ENCODE measurements at places on chromosomes 5 and 9.
A peak's percentile ranks its signal among the peaks of the same experiment; 100 is the strongest.

DNA sequence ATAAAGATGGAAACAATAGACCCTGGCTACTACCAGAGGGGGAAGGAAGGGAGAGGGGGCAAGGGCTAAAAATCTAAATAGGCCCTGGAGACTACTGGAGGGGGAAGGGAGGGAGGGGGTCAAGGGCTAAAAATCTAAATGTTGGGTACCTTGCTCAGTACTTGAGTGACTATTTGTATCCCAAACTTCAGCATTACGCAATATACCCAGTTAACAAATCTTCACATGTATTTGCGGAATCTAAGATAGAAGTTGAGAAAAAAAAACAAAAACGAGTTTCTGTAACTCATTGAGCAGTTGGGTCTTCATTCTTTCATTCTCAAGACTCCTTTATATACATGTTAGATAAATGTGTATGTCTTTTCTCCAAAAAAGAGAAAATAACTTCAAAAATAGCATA lies 537.4 kb downstream of the TAF11L14 start:
- DNase-seq = no peak

GRCh38 chr9:7094576-7094975 lies 336.8 kb downstream of the KDM4C start:
- DNase-seq = no peak

DNA sequence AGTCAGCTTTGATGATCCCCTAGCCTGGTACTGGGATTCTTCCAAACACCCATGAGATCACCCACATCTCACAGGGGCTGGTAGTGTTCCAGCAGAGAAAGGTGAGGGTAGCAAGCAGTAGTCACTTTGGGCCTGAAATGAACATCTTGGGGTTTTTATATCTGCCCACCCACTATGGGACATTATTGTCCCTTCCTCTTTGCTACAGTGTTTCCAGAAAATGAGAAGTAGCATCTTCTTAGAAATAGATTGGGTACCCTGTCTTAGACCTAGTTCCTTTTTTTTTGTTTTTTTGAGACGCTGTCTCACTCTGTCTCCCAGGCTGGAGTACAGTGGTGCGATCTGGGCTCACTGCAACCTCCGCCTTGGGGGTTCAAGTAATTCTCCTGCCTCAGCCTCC lies 249.2 kb upstream of the ANKRD55 start:
- DNase-seq = no peak

GRCh38 chr5:78720227-78720985 lies 71.8 kb upstream of the LHFPL2 start:
- DNase-seq = no peak

GRCh38 chr5:30040488-30041118 lies 1152.9 kb upstream of the CDH6 start:
- DNase-seq = no peak

GRCh38 chr5:172768573-172769341 lies 2.2 kb downstream of the DUSP1 start:
- DNase-seq = no peak

GRCh38 chr5:53008751-53009150 lies 19.6 kb downstream of the ITGA2 start:
- no peak for DNase-seq

GRCh38 chr9:127919253-127919815 lies 2.5 kb upstream of the ST6GALNAC4 start:
- no peak for DNase-seq

DNA sequence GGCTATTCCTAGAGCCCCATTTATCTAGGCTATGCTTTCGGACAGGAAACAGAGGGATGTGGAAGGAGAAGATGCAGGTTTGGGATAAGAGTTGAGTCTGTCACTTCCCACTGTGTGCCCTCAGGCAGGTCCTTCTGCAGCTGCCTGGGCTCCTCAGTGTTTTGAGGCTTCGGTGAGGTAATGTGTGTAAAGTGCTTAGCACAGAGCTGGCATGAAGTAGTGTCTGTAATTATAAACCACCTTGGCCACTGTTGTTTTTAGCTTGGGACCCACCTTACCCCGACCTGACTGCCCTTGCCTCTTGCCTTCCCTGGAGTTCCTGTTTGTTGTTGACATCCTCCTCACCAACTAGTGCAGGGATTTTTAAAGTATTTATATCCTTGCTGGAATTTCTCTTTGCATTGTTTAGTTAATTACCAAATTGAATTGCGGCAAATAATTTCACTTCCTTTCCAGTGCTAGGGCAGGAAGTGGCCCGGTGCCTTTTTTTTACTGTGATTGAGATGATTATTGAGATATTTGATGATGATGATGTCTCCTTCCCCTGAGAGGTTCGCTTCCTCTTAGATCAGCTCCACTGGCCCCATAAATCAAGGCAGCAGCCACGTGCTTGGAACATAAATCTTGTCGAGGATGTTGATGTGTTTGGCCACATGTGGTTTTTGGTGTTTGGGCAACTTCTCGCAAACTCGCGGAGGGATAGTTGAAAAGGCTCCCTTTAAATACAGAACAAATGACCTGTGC lies 38.3 kb upstream of the DAB2IP start:
- no peak for DNase-seq

GRCh38 chr9:38000332-38000731 lies 68.7 kb downstream of the SHB start:
- no peak for DNase-seq

DNA sequence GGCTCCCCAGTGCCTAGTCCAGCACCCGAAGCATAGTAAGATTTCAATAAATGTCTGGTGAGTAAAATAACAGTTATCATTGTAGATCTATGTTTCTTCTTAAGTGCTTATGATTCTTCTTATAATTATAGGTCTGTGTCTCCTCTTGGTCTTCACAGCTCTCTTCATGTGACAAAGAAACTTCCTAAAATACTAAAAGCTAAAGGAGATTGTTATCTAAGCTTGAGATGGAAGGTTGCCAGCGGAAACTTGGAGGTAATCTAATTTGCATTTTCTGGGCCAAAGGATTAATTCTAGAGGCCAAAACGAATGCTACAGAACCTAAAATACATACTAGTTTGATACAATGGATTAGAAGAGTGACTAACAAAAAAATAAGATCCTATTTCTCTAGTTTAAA lies 13.6 kb upstream of the ARHGAP26 start:
- no peak for DNase-seq

GRCh38 chr5:911601-912000 lies 18.9 kb downstream of the TRIP13 start:
- no peak for DNase-seq

GRCh38 chr5:147446523-147446922 lies 63.3 kb downstream of the DPYSL3 start:
- no peak for DNase-seq

DNA sequence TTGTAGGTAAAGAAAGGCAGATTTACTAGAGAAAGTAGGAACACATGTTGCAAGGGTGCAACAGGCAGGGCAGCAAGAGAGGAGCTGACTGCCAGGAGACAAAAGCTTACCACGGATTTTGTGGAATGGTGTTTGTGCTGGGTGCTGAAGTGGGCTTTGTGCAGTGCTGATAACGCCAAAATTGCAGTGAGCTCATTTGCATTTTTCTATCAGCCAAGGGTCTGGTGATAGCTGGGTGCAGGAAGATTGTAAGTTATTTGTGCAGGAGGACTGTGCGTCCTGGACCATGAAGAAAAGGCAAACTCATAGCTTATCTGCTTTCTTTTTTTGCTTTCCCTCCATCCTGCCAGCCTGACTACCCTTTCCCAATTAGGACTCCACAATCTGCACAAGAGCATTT lies 13.6 kb downstream of the CTSL start:
- no peak for DNase-seq

DNA sequence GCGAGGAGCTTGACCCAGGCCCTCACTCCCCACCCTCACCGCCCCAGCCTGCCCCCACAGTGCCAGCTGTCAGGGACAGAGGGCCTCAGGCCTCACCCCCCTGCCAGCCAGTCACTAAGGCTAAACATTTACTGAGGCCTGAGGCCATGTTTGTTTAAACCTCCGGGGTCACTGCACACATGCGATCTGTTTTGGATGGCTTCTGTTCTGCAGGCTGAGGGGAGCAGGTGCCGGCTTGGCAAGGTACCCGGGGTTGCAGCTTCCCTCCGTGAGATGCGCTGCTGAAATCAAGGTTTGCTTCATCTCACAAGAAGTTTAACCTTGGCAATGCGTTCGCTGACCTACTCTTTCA lies 103.3 kb upstream of the BOD1 start:
- DNase-seq = no peak

DNA sequence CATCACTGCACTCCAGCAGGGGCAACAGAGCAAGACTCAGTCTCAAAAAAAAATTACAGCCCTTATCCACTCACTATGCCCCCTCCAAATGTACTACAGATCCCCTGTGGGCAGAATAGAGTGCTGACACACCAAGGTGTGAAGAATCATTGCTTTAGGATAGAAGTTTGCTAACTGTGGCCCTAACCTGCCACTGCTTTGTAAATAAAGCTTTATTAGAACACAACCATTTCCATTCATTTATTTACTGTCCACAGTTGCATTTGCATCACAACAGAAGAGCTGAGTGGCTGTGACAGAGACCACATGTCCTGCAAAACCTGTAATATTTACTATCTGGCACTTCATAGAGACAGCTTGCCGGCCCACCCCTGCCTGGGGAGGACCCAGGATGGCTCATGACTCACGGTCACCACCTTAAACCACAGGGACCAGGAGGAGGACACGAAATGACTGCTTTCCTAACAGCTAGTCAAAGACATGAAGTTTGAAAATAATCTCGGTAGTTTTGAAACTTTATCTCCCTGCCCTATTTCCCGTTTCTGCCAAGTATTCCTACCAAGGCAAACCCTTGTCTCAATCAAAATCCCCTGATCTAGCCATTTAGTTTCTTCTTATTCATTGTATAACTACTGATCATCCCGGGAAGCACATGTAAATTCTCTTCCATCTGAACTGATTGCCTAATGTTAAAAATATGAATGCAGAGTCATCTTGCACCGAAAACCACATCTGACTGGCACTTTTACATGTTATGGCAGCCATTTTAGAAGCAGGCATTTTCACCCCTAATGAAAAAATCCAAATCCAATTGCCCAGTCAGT lies 206.1 kb downstream of the SLIT3 start:
- DNase-seq = no peak

- no peak for DNase-seq
These were observed 88.9 kb downstream of the EBF1 start for GRCh38 chr5:159010661-159011442.

DNA sequence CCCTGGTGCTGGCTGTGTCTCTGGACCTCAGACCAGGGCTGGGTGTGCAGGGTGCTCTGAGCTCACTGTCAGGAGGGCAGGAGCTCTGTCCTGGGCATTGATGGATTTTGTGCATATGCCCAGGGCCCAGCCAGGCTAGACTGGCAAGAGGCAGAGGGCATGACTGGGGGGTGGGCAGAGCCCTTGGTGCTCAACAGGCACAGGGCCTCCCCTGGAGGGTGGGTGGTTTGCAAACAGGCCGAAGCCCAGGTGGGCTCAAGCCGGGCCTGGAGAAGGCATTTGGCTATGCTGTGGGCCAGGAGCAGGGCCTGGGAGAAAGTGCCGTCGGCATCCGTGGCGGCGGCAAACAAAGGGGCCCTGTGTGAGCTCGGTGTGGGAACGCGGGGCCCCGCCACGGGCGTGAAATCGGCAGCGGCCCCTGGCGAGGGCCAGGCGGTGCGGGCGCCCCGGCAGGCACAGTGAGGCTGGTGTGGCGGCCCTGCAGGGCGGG lies 1.9 kb upstream of the NRARP start:
- no peak for DNase-seq

DNA sequence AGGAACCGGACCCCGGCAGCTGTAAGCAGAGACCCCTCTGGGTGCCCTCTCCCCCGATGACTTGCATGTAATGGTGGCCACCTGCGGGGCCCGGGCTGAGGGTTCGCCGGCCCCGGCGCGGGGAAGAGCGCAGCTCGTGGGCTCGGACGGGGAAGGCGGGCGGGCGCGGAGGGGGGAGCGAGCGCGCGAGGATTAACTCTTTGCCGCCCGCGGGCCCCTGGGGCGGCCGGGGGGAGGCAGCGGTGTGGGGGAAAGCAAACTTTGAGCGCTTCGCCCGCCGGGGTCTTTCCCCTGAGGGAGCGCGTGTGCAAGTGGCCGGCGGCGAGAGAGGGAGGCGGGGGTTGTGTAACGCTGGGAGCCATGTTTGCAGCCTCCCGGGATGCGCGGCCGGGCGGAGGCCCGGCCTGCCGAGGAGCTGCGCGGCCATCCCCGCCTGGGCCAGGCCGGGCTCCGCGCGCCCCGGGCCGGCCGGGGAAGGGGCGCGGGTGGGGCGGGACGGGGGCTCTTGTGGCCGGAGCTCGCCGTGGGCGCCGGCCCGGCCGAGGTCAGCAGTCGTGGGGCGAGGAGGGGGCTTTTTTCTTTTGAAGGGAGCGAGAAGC lies 547 bp downstream of the ANP32B start:
- DNase-seq = peak; percentile 45

GRCh38 chr9:83754383-83754977 lies 46.7 kb upstream of the UBQLN1 start:
- DNase-seq = no peak

DNA sequence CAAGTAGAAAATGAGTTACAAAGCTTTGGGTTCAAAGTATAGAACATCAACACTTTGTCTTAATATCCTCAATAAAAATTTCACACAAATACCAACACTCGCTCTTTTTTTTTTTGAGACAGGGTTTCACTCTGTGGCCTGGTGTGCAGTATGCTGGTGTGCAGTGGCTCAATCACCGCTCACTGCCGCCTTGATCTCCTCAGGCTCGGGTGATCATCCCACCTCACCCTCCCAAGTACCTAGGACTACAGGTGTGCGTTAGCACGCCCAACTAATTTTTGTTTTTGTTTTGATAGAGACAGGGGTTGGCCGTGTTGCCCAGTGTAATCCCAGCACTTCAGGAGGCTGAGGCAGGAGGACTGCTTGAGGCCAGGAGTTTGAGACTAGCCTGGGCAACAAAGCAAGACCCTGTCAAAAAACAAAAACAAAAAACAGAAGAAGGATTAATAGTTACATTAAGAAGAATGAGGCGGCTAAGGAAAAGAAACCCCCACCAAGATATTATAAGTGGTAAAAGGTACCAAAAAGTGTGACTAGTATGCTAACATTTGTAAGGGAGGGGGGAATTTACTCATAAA lies 20.3 kb downstream of the FNBP1 start:
- DNase-seq = no peak

GRCh38 chr9:126615245-126615790 lies 1.6 kb downstream of the LMX1B start:
- no peak for DNase-seq

Measured in stimulated activated CD8-positive, alpha-beta memory T cell treated with anti-CD3 and anti-CD28 coated beads, Interleukin-4, amount 100 ng/mL, for 4 hours (primary cell).